ENCODE measurements at places on chromosomes 1 and 21.

DNA sequence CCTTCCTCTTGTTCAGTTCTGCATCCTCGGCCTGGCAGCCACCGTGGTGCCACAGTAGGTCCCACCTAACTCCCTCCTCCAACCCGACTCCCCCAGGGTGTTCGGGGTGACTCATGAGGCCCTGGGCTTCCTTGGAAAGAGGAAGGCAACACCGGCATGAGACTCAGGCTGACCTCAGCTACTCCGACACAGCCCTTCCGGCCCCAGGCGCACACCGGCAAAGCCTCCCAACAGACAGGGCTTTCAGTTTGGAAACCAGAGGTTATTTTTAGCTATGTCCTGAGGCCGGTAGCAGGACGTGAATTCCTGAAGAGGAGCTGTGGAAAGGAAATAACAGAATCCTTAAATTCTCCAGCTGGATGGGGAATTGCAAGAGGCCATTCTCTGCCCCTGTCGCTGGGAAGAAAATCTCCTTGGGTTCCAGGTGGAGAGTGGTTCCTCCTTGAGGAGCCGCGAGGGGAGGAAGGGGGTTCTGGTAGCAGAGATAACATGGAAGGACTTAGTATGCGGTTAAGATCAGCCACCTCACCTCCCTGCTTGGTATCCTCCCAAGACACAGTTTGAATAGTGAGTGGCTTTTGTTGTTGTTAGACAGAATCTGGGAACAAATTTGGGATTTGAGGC is 24.4 kb downstream of the PLXNA2 start:
- no peak for DNase-seq

GRCh38 chr1:240947438-240948224 is 335.7 kb upstream of the GREM2 start:
- DNase-seq: no peak

DNA sequence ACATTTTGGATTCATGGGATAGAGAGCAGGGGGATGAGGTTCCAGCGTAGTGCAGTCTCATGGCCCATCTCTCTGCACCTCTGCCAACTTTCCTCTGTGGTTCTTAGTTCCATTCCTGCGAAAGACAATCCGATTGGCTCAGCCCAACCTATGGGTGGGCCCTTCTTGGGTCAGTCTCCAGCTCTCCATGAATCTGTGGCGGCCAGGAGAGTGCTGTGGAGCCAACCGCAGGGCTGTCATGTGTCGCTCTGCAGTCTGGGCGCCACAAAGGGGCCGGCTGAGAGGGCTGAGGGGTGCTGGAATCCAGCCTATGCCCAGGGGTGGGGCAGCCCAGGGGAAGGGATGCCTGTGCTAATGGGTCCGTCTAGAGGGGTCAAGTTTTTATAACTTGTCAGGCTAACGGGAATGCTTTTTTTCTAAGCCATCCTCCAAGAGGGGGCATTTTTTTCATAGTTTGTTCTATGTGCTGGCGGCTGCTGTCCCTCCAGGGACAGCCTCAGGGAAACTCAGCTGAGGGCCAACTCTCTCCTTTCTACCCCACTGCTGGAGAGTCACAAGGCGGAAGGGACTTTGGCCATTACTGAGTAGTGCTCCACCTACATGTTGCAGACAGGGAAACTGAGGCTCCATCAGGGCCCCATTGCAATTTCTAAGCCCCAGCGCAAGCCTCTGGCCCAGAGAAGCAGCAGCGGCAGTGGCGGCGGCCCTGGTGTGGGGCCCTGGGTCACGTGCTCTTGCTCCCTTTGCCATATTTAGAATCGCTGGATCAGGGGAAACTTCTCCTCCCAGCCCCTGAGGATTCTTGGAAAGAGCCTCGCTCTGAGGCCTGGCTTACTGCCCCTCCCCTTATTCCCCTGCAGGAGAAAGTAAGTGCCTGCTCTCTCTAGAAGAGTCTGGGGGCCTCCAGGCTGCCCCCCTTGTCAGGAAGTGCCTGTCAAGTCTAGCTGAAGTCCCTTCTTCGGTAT is 23.4 kb downstream of the KCNQ4 start:
- peak; percentile 54 for DNase-seq

DNA sequence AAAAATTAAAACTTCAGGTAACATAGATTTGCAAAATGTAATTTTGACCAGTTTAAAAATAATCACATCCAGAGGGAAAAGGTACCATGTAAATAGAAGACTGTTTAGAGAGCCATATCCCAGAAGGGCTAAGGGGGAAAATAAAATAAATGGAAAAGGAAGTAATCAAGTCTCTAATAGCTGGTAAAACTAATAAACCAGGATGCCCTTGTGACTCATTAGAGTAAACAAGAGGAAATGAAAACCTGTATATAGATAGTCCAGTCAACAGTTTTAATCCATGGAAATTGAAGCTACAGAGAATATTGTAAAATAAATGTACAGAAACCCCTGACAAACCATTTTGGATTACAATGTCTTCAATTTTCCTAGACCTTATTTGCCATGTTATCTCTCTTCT is 698.0 kb upstream of the RGS18 start:
- no peak for DNase-seq

DNA sequence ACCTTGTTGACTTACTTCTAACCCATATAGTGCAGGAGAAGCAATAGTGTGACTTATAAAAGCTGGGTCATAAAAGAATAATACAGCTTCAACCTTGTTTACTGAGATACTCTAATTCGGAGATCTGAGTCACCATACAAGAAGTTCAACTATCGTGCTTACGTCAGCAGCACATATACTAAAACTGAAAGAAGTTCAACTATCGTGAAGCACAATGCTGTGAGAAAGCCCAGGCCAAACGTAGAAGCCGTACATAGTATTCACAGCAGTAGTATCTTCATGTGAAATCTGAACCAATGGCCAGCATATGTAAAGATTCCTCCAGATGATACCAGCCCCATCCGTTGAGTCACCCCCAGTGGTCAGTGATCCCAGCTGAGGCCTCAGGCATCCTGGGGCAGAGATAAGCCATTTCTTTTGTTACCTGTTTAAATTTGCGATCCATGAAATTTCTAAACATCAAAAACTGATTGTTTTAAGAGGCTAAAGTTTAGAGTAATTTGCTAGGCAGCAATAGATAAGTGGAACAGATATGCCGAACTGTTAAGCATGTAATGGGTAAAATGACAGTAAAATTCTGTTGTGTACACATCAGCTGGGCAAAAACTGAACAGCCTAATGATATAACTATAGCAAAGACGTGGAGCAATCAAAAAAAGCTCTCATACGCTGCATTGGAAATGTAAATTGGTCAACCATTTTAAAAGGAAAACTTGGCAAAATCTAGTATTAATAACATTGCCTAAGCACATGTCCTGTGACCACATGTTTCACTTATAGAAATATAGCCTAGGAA is 53.9 kb upstream of the SAMD13 start:
- no peak for DNase-seq

DNA sequence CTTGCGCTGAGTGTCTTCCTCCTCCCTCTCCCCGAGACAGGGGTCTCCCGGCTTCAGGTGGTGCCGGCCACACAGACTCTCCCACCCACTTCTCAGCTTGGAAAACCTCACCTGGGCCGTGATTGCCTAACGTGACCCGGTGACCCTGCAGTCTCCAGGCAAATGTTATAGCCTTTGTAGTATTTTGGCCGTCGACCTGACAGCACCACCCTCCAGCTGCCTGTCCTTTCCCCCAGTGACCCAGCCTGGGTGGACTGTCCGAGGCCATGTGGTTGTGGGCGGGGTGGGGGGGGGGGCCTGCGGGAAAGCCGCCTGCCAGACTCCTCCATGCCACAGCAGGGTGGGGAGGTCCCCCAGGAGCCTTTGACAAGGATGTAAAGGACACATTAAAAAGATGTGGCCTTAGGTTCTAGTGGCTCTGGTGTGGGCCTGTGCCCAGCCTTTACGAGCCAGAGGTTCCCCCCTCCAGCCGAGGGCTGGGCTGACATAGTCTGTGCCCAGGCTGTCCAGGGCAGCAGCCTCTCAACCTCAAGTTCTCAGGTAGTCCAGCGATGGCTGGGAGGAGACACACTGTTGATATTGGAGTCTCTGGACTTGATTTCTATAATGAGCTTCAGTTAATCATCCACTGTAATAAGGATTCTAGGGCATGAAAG is 8.1 kb downstream of the TOR3A start:
- no peak for DNase-seq

- peak; percentile 96 for DNase-seq
Observed at GRCh38 chr21:17611414-17612022, 1.2 kb downstream of the BTG3 start.

- DNase-seq: no peak
Observed at GRCh38 chr1:117572546-117572945, 33.3 kb upstream of the TENT5C start.

DNA sequence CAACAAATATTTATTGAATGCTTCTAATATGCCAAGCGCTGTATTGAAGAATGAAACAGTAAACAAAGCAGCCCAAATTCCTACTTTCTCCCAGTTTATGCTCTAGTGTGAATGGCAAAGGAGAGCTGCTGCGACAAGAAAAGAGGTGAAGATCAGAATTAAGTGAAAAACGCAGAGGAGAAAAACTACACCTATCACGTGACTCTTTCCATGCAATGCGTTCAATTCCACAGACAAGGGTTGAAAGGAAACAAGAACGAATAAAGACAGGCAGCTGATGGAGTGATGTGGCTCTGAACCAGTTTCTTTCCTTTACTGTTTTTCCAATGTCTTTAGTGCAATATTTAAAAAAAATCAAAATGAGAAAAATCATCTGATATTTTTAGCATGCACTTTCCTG is 23.6 kb downstream of the MT1HL1 start:
- no peak for DNase-seq

GRCh38 chr1:96416701-96417444 is 304.7 kb upstream of the PTBP2 start:
- no peak for DNase-seq

DNA sequence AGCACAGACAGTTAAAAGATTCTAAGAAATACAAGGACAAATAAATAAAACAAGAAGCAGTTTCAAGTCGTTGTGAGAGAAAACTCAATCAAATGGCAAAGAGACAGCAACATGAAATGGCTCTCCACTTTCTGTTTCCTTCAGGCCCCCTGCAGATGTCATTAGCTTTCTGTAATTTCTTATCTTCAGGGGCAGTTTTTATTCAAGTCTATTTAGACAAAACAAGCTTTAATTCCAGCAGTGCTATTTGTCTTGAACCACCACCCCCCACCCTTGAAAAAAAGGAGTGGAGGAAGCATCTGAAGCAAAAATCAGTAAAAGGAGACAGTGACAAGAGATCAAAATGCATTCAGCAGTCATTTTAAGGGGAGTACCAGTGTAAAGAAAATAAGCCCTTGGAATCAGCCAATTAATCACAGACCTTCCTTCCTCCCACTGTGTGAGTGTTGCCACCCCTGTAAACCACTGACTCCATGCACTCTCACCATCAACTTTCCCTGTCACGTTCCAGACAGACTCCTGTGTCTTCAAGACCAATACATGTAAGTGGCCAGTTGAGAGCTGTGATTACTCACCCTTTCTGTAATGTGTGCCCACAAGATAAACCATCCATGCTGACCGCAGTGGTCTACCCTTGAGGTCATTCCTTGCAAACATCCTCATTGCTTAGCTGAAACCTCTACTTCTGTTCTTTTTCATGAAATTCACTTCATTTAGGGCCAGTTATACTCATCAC is 136.1 kb upstream of the HOOK1 start:
- DNase-seq: peak; percentile 73

- peak; percentile 80 for DNase-seq
Observed at GRCh38 chr1:234699795-234700665, 90.1 kb upstream of the IRF2BP2 start.

- peak; percentile 97 for DNase-seq
Observed at GRCh38 chr1:30816211-30817076, 58.9 kb upstream of the LAPTM5 start.

- DNase-seq: peak; percentile 34
Observed at GRCh38 chr1:47867438-47868347, 129.5 kb downstream of the TRABD2B start.

DNA sequence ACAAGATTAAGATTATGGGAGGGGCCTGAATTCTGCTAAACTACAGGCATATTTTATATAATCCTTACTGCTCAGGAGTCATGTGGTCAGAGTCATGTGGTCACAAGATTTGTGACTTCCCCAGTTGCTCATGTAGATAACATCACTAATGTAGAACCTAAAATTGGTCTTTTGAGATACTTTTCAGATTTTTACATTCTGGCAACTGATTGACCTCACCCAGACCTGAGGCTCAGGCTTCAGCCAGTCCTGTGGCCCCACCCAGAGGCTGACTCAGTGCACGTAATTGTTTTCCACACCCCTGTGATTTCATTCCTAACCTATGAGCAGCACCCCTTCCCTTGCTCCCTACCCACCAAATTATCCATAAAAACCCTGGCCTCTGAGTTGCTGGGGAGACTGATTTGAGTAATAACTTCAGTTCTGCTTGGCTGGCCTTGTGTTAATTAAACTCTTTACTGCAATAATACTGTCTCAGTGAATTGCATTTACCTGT is 41.7 kb upstream of the ZNF326 start:
- peak; percentile 30 for DNase-seq

- DNase-seq: no peak
Observed at GRCh38 chr1:168330285-168330684, 49.6 kb downstream of the TBX19 start.

DNA sequence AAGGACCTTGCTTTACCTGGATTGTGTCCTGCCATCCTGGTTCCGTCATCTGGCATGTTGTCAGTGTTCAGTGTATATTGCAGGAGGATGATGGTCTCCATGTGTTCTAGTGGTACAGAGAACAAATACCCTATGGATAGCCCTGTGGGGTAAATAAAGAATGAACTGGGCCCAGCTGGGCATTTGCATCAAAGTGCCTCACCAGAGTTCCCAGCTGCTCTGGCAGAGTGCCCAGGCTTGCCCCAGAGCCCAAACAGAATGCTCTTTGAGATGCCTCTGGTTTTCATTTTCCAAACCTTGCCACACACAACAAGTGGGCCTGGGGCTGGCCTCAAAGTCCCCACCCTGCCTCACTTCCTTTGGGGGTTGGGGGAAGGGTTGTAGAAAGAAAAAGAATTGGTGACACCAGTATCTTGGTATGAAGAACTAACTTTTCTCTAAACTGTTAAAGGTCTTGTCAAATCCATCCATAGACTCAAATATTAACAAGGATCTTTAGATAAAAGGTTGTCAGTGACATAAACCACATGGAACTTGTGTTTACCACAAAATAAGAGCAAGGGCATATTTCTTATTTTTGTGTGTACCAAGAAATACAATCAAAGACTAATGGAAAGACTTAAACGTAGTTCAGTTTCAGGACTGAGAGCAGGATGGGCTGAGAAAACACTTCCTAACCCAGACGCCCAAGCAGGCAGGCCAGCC is 82.2 kb downstream of the LMO4 start:
- no peak for DNase-seq

- no peak for DNase-seq
Observed at GRCh38 chr1:235929216-235929615, 62.5 kb upstream of the LYST start.

DNA sequence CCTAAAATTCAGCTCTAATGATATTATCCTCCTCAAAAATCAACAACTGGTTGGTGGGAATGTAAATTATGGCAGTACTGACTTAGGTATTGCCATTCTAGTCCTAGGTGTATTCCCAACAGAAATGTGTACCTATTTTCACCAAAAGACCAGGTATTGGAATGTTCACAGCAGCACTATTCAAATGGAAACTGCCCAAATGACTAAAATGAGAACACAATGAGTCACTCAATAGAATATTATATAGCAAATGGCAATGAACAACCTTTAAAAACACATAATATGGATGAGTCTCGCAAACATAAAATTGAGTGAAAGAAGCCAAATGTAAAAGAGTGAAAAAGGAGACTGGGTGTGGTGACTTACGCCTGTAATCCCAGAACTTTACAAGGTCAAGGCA is 44.9 kb downstream of the GADD45A start:
- DNase-seq: no peak
